Globus pallidus (tissue), 1 donor: ENCODE measurements at places on chromosomes 6 and 20.

- no peak for DNase-seq
Observed at GRCh38 chr20:59144179-59144830, 19.3 kb upstream of the ZNF831 start.

DNA sequence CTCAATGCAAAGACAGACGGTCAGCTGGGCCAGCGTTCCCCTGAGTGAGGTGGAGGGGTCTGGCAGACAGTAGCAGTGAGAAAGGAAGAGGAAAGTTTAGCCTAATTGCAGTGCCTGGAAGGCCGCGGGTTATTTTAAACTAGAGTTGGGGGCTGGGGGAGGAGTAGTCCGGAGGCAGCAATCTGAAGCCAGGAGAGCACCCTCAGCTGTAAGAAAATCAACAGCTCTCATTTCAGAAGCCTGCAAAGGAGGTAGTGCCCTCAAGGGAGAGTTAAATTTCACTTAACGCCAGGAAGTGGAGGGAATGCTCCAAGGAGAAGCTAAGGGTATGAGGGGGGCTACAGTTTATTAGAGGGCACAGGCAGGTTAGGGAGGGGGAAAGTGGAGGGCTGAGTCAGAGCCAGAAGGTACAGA, 26.9 kb downstream of the RING1 start:
- no peak for DNase-seq

GRCh38 chr6:128403618-128404444, 116.6 kb downstream of the PTPRK start:
- DNase-seq: no peak

- DNase-seq: no peak
Observed at GRCh38 chr6:125631165-125631564, 118.3 kb upstream of the HEY2 start.

DNA sequence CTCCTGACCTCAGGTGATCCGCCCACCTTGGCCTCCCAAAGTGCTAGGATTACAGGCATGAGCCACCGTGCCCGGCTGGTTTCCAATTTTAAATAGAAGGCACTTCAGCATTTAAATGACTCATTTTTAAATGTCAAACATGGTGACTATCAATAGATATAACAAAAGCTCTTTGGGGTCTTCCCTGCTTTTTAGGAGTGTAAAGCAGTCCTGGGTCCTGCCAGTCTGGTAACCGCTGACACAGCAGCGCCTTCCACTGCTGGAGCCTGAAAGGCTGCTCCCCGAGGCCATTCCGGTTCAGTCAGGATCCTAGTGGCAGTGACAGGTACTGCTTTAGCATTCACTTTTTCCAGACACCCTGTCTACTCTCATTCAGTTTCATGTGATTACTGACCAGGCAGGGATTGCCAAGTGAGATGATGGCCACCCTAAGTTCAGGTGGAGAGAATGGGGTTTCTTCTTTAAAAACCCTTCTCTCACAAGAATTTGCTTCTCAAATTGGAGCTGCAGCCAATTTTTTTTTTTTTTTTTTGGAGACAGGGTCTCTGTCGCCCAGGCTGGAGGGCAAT, 5.1 kb downstream of the DIDO1 start:
- no peak for DNase-seq
